SK-N-SH (cell line): ENCODE measurements at places on chromosomes 1 and 21. TPM values are rescaled to one million over a fixed set of nuclear protein-coding genes. Genes with fewer than 3 reads are reported as not detected.

DNA sequence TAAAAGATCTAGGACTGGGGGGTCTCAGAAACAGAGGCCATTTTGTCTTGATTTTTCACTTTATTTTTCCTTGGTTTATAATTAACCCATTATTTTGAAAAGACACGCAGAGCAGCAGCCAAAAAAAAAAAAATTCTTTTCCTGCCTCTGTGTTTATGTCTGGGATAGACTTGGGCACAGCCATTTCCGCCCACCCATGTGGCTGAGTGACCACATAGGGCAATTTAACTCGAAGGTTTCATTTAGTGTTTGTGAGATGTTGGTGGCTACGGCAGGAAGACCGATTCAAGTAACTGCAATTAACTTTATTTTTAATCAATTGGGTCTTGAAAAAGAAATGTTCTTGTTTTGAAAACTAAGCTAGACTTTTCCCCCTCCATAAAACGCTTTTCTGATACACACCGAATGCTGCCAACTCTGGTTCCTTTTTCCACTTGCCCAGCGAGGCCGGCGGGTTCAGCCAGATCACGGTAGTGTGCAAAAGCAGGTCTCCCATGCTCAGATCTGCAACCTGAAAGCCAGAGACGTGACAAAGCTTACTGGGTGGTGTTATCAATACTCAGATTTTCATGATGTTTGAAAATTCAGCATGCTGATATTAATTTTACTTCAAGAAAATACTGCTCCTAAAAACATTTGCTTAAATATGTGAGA, 97.4 kb upstream of the KRTAP19-8 start:
- H3K27ac ChIP-seq: no peak overlapping the region
- H3K36me3 ChIP-seq: peaks cover 8% of the 10 kb centered on the region; the same call in 1 of the 2 replicates
- DNase-seq: no peak
- H3K4me3 ChIP-seq: no peak overlapping the region
- H3K4me1 ChIP-seq: no peaks in the 10 kb centered on the region

DNA sequence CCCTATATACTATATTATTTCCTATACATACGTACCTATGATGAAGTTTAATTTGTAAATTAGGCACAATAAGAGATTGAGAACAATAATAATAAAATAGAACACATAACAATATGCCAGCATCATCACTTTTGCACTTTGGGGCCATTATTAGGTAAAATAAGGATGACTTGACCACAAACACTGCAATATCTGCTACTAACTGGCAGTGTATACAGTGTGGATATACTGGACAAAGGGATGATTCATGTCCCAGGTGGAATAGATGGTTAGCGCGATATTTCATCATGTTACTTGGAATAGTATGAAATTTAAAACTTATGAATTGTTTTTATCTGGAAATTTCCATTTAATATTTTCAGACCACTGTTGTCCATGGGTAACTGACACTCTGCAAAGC, 35.4 kb upstream of the TXLNA start:
- H3K4me1 ChIP-seq: peaks cover 8% of the 10 kb centered on the region; the same call in 1 of the 2 replicates
- H3K27me3 ChIP-seq: no peaks in the 10 kb centered on the region
- DNase-seq: no peak

DNA sequence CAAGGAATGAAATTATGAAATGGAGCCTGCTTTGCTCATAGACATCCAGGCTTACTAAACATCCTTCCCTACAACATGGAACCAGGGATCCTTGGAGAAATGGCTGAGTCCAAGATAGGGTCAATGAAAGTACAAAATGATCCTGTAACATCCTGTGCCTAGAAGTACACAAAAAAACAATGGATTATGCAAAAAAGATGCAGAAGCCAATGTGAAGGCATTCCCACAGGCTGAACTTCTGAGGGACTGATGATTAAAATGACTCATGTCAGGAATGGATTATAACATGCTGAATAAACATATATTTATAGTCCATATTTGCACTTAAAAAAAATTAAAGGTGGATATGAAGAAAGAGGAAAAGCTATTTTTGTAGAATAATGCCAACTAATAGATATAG, 10.4 kb upstream of the HOOK1 start:
- no peak overlapping the region for H3K4me3 ChIP-seq
- DNase-seq: no peak
- no peaks in the 10 kb centered on the region for H3K36me3 ChIP-seq
- no peaks in the 10 kb centered on the region for H3K4me1 ChIP-seq

GRCh38 chr1:2126331-2127186, 68.0 kb downstream of the FAAP20 start:
- H3K27me3 ChIP-seq: no peaks in the 10 kb centered on the region
- H3K4me3 ChIP-seq: no peak overlapping the region
- no peak for DNase-seq
- H3K4me1 ChIP-seq: no peaks in the 10 kb centered on the region; the same call in 1 of the 2 replicates
- H3K36me3 ChIP-seq: no peaks in the 10 kb centered on the region
- no peak overlapping the region for H3K27ac ChIP-seq

The AMY1B gene
- polyA plus RNA-seq: not detected in 2 replicates

The CHIA gene
- polyA plus RNA-seq: not detected in 2 replicates
